ENCODE measurements at places on chromosomes 16 and 17.

- DNase-seq = no peak
These were observed 7.4 kb downstream of the ZNF594 start for GRCh38 chr17:5184288-5184687.

DNA sequence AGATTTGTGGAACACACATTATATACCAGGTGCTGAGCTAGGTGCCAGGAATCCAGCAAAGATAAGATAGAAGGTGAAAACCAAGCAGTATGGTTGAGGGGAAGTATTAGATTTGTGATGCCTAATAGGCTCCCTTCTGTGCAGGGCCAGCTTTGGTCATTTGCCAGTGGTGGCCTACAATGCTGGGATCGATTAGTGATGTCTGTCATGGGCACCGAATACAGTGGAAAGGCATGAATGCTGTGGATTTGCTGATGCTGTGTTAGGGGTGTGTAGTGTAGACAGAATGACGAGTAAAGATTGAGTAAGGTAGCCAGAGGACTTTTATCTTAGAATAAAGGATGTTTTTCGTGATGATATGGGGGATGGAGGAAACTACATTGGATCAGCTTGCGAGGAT is 48.9 kb downstream of the SNX29 start:
- DNase-seq = no peak

DNA sequence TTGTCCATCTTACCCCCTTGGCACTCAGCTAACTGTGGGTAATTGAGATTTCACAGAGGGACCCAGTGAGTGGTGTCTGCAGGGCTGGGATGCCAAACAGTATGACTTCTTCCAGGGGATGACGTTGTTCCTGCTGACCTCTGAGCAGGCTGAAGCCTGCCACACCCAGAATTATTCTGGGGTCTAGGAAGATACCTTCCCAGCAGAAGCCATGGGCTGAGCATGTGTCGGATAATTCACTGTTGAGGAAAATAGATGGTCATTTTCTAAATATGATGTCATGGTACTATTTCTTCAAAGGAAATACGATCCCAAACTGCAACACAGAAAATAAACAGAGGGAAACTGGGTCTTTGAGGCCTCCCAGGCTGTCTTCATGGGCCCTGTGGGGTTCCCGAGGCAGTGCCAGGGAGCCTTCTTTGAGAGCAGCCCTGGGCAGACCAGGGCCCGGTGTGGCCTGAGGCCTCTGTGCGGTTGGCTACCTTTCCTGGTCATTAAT is 17.4 kb downstream of the WNT9B start:
- DNase-seq = no peak

- DNase-seq = no peak
These were observed 14.5 kb downstream of the ACACA start for GRCh38 chr17:37392024-37392590.

Measured in Caco-2 (cell line).